Hematopoietic multipotent progenitor cell treated with erythropoietin and hydrocortisone succinate and interleukin-3 and kit ligand, for 4 days (in vitro differentiated cells): ENCODE measurements at places on chromosomes 6 and 20.
A peak's percentile ranks its signal among the peaks of the same experiment; 100 is the strongest.

DNA sequence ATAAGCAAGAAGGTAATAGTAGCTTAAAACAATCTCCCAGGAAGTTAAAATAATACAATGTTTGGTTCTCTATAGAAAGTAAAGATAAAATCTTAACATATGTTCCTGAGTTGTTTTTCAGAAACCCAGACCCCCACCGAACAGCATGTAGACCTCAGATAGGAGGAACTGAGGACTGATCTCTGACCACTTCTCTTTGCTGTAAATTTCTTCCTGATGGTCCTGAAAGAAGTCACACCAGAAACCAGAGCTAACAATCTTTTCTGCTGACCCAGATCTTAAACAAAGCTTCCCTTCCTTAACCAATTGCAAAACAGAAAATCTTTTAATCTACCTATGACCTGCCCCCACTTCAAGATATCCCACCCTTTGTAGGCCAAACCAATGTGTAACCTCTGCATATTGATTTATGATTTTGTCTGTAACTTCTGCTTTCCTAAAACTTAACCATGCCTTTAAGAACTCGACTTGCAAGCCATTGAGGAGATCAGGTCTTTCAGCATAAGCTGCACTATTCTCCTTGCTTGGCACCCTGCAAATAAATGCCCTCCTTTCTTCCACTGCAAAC is 21.9 kb upstream of the BEND6 start:
- peak; percentile 72 for DNase-seq

- no peak for DNase-seq
Measured at GRCh38 chr6:45933855-45934254, 81.8 kb downstream of the CLIC5 start.

GRCh38 chr20:57593134-57593886 is 26.9 kb downstream of the ZBP1 start:
- no peak for DNase-seq

DNA sequence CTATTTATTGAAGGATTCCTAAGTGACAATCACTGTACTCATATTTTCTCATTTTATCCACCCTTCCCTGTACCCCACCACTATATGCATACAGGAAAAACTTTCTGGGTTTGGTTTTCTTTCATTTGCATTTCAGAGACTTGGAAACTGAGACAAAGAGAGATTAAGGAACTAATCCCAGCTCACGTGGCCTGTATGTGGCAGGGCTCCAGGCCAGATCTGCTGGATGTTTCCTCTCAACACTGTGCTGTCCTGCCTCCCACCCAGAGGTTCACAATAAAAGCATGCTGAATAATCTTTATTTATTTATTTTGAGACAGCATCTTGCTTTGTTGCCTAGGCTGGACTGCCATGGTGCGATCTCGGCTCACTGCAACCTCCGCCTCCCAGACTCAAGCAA is 50.2 kb downstream of the CEP162 start:
- DNase-seq = peak; percentile 8

DNA sequence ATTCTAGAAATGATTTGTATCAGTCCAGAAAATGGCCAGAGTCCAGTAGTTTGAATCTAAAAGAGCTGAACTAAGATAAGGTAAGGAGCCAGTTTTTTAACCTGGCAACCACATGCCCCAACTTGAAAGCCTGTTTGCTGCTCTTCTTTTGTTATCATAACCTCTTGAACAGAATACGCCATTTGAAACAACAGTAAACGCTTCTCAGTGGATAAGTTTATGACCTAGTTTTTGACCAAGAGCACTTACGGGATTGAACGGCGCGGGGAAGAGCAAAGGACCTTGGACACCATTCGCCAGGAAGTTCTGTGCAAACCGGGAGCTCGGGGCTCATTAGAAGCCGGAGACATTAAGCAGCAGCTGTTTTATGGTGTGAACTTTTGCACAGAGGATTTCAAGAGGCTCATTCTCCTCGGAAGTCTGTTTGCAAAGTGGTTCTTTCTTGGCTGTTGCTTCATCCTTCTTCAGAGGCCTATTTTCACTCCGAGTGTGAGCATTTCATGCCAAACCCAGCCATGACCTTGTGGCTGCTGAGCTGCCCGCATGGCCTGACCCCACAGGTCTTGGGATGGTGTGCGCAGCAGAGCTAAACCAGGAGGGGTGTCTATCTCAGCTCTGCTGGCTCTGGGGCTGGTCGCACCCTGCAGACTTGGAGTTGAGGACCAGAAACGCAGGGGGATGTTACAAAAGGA is 215.1 kb downstream of the SOX4 start:
- no peak for DNase-seq
